ENCODE measurements at places on chromosomes 5 and 9. TPM values are rescaled to one million over a fixed set of nuclear protein-coding genes. Genes with fewer than 3 reads are reported as not detected.

Gene ADAMTS19
- total RNA-seq, result 40.4 TPM

Gene ENHO
- not detected for total RNA-seq

Gene LOX
- total RNA-seq, result 303 TPM

Gene CAAP1
- 13.2 TPM for total RNA-seq

Gene ZNF346
- total RNA-seq, result 13.0 TPM
